ENCODE measurements at places on chromosomes 13 and 19. TPM values are rescaled to one million over a fixed set of nuclear protein-coding genes. Genes with fewer than 3 reads are reported as not detected.

Gene ANKRD10
- total RNA-seq, result 47.9 TPM

Gene PRODH2
- total RNA-seq, result 0.36 TPM

Gene ATP4A
- total RNA-seq, result not detected

Gene SWSAP1
- total RNA-seq, result 2.4 TPM

Gene SPRED3
- total RNA-seq, result 2.3 TPM

Gene ZNF835
- not detected for total RNA-seq

Gene STOML3
- total RNA-seq, result not detected

Gene TNFRSF19
- total RNA-seq, result 3.2 TPM

Gene ZNF497
- 0.98 TPM for total RNA-seq

Gene OR4F17
- not detected for total RNA-seq

Measured in A549 treated with CORT108297 at 1 μM for 4 hours (cell line).